ENCODE measurements at places on chromosomes 4 and X.

GRCh38 chr4:95409127-95409526 lies 139.6 kb downstream of the UNC5C start:
- no peak for DNase-seq

- DNase-seq, result no peak
Observed at GRCh38 chrX:98065151-98065550, 1181.4 kb downstream of the RPA4 start.

DNA sequence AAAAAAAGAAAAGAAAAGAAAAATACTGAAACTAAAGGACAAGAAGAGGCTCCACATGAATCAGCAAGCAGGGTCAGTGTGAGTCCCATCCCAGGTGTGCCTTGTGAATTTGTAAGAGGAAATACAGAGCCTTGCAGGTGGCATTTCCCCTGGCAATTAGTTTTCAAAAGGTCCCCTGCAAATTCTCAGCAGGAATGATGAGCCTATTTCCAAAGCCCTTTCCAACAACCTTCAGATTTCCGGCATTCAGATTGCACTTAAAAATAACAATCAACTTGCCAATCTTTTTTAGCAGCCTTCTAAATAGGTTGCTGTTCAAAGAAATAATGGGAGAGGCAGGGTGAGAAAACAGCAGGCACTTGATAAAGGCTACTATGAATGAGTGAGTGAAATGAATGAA lies 66.4 kb upstream of the OR13H1 start:
- no peak for DNase-seq

DNA sequence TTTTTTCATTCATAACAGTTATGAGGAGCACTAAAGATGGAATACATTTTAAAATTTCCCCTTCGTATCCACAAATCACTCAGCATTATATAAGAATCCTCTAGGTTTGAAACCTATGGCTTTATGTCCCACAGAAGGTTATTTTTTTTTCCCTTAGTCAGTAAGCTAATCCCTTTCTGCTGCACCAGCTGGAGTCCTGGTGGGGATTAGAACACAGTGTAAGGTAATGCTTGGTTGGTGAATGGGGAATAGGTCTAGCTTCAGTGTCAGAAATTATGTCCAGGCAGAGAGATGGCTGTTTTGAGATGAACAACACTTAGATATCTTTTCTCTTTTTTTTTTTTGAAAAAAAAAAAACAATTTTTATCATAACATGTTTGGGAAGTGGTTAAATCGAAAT lies 116.6 kb downstream of the RASGEF1B start:
- no peak for DNase-seq

DNA sequence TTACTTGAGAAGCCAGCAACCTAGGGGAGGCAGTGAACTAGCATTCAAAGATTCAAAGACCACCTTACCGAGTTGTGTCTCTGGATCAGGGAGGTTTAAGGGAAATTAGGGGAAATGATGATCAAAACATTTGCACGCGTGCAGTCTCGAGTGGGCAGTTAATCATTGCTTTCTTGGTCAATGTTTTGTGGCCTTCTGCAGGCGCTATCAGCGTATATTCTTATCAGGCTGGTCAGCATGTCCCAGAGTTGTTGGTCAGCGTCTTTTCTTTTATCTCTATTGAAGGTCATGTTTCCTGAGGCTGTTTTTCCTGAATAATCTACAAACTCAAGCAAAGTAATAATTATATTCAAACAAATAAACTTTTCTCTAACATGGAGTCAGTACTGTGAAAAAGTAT lies 84.0 kb upstream of the ZNF81 start:
- no peak for DNase-seq

DNA sequence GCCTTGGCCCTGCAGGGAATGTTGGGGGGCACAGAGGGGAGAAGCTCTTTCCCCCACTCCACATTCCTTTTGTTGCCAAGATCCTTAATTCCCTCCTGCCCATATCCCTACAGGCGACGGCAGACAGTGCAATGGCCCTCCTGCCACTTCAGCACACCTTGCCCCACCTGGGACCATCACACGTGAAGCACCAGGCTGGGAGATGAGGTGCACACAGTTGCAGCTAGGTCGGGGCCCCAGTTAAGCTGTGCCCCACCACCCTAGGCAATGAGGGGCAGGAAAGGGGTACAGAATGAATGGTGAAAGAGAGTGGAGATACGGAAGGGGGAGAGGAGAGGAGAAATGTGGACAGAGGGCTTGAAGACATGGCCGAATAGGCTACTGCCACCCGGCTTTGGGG lies 26.2 kb downstream of the NALF2 start:
- no peak for DNase-seq

- DNase-seq, result no peak
Observed at GRCh38 chrX:56788717-56789122, 59.7 kb downstream of the NBDY start.

DNA sequence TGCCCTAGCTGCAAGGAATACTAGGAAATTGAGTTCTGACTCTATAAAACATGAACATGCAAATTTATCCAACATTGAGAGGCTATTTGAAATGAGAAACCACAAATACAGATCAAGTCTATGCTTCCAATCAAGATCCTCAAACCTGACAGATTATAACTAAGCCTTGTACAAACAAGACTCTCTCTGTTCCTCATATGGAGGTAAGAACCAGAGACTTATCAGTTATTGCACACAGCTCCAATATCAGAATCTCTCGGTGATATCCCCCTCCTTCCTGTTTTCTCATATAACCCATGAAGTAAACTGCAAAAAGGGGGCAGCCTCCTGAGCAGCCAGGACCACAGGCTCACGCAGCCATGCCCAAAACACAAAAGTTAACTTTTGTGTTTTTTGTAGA lies 36.5 kb downstream of the FBXW7 start:
- no peak for DNase-seq

DNA sequence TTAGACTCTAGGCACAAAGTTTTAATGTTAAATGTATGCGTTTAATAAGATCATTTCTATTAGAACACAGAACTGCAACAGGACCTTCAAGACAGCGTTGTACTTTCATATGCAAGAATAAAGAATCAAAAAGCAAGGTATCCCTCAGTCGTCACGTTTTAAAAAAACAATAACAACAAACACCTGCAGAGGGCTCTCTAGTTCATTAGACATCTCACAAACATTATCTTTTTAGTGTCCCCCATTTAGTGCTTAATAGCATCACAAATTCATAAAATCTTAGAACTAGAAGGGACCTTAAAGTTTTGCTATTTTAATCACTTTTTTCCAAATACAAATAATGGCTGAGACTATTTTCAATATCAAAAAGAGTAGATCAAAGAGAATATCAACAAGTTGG lies 236.6 kb downstream of the DCHS2 start:
- no peak for DNase-seq

GRCh38 chr4:35684755-35685154 lies 559.6 kb downstream of the ARAP2 start:
- DNase-seq, result no peak

DNA sequence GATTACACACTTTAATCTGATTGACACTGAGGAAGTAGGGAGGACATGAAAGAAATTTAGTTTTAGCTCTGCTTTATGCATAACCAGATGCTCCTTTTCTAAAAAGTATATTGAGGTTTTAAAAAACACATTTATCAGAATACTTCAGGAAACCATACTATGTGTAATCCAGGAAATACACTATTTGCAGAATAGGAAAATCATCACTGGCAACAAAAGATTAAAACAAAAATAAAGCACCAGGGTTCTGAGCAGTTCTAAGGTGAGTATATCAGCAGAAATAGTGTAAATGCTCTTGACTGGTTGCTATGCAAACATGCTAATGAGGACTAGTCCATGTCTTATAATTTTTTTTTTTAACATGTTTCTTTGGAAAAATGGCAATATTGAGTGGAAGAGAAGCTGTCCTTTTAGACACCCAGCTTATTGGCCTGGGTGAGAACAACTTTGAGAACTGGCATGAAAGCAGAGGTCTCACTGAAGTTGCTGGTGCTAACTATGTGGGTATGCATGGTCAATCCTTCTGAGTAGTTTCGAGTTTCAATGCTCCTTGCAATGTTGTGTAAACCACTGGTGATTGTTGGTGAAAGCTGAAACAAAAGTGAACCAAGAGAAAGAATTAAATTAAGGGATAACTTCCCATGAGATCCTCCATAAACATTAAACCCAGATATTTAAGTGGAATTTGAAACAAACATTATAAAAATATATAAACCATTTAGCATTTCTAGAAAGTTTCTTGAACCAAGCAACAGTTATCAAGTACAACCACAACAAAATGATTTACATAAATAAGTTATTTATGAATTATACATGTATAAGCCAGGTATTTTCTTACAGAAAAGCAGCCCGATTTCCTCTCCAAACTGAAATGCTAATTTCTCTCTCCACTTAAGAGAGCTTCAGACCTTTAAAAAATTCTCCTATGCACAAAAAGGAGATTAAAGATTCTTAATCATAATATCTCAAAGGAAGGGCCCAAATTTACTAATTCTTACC lies 20.4 kb upstream of the SCD5 start:
- no peak for DNase-seq

GRCh38 chrX:55787063-55787462 lies 69.5 kb downstream of the RRAGB start:
- DNase-seq, result no peak

- DNase-seq, result no peak
Observed at GRCh38 chr4:7818399-7818911, 121.2 kb downstream of the AFAP1 start.

- DNase-seq, result no peak
Observed at GRCh38 chr4:166594326-166594946, 639.9 kb downstream of the SPOCK3 start.

- no peak for DNase-seq
Observed at GRCh38 chr4:15031993-15032675, 29.9 kb downstream of the CPEB2 start.

DNA sequence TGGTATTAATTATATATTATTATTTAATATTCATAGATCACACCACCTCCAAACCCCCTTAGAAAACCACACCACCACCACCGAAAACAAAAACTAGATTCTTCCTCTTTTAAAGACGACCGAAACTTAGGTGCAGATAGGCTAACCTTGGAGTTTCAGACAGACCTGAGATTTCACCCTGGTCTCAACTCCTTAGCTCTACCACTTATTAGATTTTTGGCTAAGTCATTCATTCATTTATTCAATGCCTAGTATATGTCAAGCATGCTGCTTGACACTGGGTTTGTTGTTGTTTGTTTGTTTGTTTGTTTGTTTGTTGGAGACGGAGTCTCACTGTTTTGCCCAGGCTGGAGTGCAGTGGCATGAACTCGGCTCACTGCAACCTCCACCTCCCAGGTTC lies 9.5 kb upstream of the BMP2K start:
- no peak for DNase-seq

DNA sequence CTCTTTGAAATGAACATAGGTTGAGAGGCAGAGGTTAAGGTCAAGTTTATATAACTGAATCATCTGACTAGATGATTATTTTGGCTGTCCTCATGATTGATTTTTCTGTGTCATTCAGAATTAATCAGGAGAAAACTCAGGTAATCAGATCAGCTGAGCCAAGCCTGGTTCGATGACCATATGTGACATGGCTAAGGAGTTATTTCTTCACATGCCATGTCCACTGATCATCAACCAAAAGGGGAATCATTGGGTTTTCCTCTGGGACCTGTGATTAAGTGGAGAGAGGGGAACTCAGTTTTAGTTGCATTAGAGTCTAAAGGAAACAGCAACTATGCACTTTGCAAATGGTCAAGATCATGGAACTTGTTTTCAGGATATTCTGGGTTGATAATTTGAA lies 20.3 kb upstream of the PACRGL start:
- DNase-seq, result no peak

- DNase-seq, result no peak
Observed at GRCh38 chr4:544386-545105, 31.5 kb downstream of the TMEM271 start.

DNA sequence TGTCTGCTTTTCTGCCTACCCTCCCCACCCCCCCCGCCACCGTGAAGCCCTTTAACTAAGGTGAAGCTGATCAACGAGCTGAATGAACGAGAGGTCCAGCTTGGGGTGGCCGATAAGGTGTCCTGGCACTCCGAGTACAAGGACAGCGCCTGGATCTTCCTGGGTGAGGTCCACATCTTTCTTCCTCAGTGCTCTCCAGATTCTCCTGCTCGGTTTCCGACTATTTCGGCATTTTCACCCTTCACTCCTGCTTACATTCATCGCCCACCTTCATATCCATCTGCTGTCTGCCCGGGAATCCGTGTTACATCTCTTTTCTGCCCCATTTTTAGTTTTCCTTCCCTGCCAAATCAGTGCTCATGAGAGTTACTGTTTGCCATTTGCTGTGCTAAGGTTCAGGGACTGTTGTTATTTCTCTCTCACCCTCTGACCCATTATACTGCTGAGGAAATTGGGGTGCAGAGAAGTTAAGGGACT lies 459 bp downstream of the RBMX2 start:
- DNase-seq, result no peak

DNA sequence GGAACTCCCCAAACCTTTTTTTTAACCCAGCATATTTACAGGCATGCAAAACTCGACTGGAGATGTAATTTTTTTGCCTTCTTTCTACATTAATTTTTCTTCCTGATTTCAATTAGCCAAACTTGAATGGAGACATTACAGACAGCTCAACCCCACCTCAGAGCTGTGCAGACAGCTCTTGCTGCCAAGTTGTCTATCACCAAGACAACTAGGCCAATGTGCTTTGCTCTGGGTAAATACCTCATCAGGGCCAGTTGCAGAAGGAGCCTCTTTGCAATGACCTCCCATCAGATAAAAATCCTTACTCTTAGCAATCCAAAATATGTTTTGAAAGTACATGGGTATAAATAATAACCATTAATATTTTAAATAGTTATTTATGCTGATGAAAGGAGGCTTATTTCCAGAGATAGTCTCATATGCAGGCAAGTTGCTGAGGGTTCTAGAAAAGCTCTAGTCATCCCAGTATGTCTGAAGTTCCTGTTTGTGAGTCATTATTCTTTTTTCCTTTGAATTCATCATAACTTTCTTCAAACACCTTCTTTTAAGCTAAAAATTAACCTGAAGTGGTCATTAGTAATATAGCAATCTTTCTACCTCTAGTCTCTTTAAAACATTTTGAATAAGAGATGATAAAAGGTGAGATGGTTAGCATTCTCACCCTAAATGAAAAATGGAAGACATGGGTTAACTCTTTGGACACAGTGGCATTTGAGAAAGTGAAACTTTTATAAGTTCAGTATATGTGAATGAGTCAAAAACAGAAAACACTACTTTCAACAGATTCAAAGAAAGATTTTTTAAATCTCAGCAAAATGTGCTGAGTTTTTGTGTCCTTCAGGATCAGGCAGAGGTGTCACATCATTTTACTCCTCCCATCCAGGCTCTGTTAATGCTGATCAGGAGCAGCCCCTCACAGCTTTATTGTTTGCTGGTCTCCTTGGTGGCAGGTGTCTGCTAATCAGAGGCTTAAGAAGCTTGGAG lies 475.5 kb upstream of the FGF16 start:
- no peak for DNase-seq

- DNase-seq, result no peak
Observed at GRCh38 chr4:158914218-158914617, 145.4 kb downstream of the FNIP2 start.

DNA sequence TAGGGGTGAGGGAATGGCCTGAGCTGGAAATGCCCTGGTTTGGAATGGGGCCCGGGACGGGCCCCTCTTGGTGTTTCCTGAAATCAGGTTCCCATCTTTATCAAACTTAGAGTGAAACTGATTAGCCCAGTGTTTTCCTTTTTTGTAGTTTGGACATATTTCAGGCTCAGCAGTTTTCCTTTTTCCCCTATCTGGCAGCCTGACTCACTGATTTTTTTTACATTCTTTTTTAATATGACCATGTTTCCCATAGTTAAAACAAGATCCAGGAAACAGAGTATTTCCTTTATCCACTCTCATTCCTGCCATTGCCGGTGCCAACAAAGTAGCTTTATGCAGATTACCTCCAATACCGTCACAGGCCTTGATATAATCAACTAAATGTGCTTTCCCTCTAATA lies 20.5 kb upstream of the C4orf17 start:
- DNase-seq, result no peak

- DNase-seq, result no peak
Observed at GRCh38 chrX:15903186-15903681, 48.6 kb upstream of the AP1S2 start.
